Activated CD8-positive, alpha-beta memory T cell treated with anti-CD3 and anti-CD28 coated beads for 4 hours (primary cell): ENCODE measurements at places on chromosomes 6 and 20.

GRCh38 chr6:40520678-40521077 lies 66.5 kb downstream of the LRFN2 start:
- DNase-seq: no peak

- no peak for DNase-seq
These were observed 39.4 kb upstream of the RGS17 start for GRCh38 chr6:153170511-153170910.

DNA sequence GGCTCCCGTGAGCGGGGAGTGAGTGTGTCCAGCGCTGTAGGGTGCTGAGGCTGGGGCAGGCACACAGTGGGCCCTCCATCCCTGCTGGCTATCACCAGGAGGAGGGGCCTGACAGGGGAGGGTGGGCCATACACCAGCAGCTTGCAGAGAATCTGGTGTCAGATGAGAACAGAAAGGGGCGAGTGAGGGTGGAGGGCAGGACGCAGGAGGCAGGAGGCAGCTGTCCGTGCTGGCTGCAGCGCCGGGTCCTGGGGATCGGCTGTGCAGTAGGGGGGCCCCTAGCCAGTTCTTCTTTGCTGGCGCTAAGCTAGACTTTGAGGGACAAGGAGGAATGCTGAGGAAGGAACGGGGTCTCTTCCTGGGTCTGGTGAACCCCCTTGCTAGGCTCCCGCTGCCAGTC lies 1.6 kb upstream of the CABLES2 start:
- no peak for DNase-seq

GRCh38 chr6:437037-437392 lies 45.5 kb downstream of the IRF4 start:
- DNase-seq: no peak

DNA sequence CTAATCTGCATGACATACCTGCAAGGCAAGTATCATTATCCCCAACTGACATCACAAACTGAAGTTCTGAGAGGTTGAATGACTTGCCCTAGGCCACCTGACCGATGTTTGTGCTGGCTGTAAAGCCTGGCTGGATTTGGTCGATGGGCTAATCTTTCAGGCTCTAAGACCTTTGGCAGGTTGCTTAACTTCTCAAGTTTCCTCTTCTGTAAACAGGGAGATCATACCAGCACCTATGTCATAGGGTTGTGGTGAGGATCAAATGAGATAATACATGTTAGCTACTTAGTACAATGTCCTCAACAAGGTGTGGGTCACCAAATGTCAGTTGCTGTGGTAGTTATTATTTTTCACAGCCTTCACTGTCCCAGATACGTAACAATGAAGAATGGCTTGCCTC lies 14.2 kb downstream of the ANKRD66 start:
- DNase-seq: no peak

DNA sequence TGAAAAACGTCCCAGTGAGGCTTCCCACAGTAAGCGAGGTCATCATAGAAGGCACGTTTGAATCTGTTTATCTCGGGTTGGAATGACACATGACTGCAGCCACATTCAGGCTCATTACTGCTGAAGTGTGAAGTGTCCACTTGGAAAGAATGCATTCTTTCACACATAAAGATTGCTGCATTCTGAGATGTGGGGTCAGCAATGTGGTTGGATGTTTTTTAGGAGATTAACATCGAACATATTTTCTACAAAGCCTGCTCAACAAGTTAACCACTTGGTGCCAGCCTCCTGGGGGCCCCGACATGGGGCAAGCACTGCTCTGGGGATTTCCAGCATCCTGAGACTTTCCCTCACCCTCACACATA lies 79.9 kb downstream of the BMP6 start:
- DNase-seq: no peak

- no peak for DNase-seq
These were observed 590 bp downstream of the EYS start for GRCh38 chr6:65706436-65706835.

DNA sequence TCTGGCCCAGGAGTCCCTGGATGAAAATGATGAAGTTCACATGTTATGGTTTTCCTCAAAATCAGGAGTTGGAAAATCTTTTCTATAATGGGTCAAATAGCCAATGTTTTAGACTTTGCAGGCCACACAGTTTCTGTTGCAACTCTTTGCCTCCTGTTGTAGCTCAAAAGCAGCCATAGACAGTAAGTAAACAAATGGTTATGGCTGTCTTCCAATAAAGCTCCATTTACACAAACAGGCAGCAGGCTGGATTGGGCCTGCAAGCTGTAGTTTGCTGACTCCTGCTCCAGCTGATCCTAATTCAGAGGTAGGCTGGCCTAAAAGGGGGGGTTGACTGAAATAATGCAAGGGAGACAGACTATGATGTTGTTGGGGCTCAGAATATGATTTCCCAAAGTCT lies 33.0 kb downstream of the METTL24 start:
- no peak for DNase-seq

DNA sequence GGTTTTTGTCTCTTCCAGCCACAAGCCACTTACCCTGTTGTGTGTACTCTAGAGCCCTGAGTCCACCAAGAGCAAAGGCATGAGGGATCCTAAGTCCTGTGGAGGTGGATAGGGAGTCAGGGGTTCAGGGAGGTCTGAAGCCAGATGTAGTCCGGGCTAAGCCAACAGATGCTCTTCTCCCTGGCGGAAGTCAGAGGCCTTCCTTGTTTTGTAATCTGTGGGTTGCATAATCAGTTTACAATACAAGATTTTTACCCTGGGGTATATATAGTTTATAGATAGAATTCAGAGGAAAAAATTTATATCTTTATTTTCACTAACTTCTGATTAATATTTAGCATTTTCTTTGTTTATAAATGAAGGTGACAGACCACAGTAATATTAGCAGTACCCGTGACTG lies 9.2 kb downstream of the LAMP5 start:
- DNase-seq: no peak

GRCh38 chr20:58636983-58637421 lies 14.1 kb upstream of the STX16 start:
- DNase-seq: no peak

DNA sequence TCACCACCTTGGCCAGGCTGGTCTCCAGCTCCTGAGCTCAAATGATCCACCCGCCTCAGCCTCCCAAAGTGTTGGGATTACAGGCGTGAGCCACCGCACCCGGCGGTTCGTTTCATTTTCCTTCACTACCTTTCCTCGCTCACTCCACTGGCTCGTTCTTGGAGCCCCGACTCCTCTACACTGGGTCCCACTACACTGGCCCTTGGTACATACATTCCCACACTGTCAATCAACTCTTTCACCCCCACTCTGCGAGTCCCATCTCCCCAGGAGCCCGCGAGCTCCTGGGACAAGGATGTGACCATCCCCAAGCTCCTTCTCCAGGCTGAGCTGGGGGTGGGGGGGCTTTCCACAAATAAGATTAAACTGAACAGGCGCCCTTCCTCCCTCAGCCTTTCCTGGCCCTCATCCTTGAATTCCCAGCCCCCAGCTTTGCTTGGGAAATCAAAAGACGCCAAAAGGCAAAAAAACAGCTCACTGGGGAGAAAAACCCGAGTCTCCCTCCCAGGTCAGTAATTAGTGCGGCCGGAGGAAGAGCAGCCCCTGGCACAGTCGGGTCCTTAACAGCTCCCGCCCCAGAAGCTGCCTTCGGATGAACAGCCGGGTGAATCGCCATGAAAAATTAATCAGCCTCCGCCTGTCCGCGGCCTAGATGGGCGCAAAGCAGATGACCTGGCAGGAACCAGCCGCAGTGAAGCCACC lies 42.8 kb upstream of the LY86 start:
- DNase-seq: no peak

- no peak for DNase-seq
These were observed 26.6 kb upstream of the TULP4 start for GRCh38 chr6:158285656-158286021.

DNA sequence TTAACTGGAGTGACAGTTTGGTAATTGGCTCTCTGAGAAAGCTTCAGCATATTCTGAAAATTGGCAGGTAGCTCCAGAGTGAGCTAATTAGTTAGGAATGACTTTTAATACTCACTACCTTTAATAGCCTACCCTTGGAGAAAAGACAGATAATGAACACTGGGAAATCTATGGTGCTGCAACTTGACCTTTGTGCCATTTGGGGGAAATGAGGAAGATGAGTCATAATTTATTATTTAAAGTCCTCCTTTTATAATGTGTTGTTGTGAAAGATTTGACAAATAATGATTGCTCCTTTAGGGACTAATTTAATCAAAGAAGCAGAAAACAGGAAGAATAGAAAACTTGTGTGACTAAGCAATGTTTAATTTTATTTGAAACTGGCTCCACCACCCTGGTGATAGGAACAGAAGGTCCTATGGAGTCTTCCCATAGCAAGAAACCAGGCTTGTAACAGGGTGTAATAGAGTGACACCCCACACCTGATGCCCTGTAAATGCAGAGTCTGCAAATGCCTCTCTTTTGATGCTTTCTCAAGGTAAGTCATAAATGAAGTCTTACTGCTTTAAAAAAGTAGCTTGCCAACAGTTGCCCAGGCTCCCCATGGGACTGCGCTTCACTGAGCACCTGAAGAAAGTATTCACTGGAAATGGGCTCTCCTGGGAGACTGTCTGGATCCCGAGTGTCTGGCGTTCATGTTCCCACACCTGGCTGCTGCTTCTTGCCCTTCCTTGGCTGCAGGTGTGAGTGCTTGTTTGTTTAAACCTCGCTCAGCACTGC lies 134.4 kb downstream of the LRRC1 start:
- DNase-seq: no peak

- DNase-seq: no peak
These were observed 2.8 kb upstream of the MAS1L start for GRCh38 chr6:29490552-29490951.

DNA sequence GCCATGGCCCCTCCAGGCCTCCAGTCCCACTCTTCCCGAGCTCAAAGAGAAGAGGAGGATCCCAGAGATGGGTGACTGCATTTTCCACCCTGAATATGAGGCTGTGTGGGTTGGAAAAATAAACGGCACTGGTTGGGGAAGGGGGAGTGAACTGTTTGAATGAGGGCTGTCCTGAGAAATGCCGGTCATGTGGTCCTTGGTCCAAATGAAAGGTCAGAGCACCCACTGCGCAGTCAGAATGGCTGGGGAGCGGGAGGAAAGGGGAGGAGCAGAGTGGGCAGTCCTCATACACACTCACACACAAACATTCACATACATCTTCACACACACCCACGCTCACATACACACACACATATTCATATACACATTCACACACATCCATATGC lies 83.1 kb downstream of the MRPL14 start:
- no peak for DNase-seq

GRCh38 chr6:39812853-39813533 lies 20.8 kb downstream of the DAAM2 start:
- DNase-seq: no peak

DNA sequence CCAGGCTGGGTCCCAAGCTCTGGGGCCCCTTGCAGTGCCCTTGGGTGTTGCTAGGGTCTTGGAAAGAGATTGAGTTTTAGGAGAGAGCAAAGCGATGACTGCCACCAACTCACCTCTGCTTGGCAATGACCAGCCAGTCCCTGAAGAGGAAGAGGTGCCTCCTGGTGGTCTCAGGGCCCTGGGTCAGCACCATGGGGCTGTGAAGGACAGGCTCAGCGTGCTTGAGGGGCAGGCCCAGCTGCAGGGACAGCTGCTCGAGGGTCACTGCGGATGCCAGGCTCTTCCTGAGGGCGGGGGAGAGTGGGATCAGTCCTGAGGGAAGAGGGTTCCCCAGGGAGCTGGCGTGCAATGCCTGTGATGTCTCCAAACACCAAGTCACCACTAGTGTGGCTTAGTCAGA lies 50.8 kb upstream of the TAGAP start:
- no peak for DNase-seq

- DNase-seq: no peak
These were observed 19.5 kb downstream of the KATNA1 start for GRCh38 chr6:149628875-149629510.

DNA sequence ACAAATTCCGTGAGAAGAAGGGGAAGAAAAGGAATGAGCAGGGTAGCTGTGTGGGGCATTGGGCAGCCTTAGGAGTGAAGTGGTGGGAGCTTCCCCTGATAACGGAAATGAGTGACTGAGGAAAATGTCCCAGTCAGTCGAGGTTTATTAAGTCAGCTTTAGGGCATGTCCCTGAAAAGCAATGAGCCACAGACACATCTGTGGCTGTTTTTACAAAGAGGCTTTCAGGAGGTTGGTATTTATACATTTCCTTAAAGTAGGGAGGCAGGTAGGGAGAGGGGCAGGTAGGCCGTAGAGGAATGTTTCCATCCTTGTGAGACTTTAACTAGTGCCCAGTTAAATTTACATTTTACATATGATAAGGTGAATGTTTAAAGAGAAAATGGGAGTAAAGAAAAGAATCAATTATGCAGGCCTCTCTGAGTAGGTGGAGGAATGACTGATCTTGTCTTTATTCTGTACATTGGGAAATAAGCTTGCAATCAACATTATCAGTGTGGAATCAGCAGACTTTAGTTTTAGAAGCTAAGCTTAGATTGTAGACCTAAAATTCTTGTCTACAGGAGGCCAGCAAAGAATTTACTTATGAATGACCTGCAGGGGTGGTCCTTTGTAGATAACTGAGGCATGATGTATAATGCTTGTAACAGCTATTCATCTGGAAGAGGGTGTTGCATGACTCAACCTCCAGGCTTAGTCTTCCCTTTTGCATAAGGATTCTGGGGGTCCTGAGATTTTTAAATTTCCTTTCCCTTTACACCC lies 18.5 kb downstream of the SLC22A2 start:
- no peak for DNase-seq

- no peak for DNase-seq
These were observed 96.3 kb downstream of the FOXF2 start for GRCh38 chr6:1485678-1486077.

- DNase-seq: no peak
These were observed 19.2 kb upstream of the GLP1R start for GRCh38 chr6:39029156-39030011.

DNA sequence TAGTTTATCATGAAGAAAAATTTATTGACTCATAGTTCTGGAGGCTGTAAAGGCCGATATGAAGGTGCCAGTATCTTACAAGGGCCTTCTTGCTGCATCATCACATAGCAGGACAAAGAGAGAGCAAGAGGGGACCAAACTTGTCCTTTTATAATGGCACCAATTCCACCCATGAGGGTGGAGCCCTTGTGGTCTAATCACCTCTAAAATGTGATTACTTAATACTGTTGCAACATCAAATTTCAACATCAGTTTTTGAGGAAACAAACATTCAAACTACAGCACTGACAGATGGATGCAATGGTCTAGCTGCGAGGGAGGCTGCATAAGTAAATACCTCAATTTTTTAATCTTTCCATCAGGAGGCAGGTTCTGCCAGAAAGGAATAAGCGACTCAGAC lies 76.7 kb upstream of the LAMA2 start:
- DNase-seq: no peak
